ENCODE measurements at places on chromosomes 7 and 10.

GRCh38 chr10:31603235-31604087 is 284.4 kb downstream of the ZEB1 start:
- peak; percentile 73 for DNase-seq

GRCh38 chr10:11337516-11337915 is 273.9 kb downstream of the USP6NL start:
- DNase-seq = no peak

GRCh38 chr7:135960709-135961451 is 16.3 kb downstream of the MTPN start:
- DNase-seq = no peak

DNA sequence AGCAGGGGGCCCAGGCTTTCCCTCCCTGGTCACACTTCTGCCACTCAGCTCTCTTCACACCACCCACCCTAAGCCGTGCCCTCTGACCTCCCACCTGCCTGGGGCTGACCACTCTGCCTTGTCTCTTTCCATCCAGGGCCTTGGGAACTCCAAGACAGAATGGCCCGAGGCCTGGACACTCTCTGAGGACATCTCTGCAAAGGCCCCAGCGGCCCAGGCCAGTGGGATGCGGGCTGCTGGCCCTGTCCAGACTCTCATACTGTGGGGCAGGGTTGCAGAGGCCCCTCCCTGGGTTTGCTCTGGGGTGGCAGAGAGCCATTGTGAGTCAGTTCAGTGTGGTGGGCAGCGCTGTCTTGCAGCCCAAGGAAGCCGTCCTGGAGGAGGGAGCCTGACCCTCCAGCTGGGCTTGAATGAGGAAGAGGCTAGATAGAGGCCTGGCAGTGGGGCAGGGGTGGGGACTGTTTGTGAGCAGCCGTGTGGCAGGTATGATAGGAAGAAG is 39.9 kb upstream of the RABGEF1 start:
- no peak for DNase-seq

DNA sequence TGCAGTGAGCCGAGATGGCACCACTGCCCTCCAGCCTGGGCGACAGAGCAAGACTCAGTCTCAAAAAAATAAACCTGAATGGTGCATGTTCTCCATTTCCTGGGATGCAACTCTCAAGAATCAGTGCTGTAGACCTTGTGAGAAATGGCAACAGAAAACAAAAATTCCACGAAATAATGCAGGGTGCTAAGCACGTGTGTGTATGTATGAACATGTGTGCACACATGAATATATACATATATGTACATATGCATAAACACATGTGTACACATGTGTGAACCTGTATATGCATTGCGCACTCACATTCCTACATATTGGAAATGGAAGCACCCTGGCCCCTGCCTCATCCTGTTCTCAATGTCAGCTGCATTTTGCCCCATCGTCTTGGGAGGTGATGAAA is 548.5 kb downstream of the TCERG1L start:
- DNase-seq = no peak

GRCh38 chr10:114635101-114635500 is 23.0 kb downstream of the ABLIM1 start:
- DNase-seq = no peak

GRCh38 chr10:17454161-17455014 is at the start of gene ST8SIA6:
TSS of gene ST8SIA6 (minus strand) at chr10:17454595. CDS start at chr10:17454255, 340 bp downstream.
- no peak for DNase-seq
